Osteoblast (primary cell): ENCODE measurements at places on chromosomes 6 and 20.

DNA sequence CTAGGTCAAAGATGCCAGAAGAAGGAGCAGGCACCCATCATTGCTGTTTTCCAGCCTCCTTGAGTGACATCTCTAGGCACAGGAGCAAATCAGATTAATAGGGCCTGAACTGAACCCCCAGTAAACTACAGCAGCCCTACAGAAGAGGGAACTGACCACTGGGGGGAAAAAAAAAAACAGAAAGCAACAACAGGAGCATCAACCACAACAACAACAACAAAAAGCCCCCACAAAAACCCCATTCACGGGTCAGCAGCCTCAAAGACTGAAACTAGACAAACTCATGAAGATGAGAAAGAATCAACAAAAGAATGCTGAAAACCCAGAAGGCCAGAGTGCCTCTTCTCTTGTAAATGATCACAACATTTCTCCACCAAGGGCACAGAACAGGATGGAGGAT lies 537.4 kb upstream of the BTBD3 start:
- no peak for DNase-seq

- peak; percentile 58 for DNase-seq
These were observed 46.7 kb downstream of the MARCKS start for GRCh38 chr6:113903666-113904330.

- DNase-seq = no peak
These were observed 815.5 kb upstream of the SLC35B3 start for GRCh38 chr6:9250852-9251251.

DNA sequence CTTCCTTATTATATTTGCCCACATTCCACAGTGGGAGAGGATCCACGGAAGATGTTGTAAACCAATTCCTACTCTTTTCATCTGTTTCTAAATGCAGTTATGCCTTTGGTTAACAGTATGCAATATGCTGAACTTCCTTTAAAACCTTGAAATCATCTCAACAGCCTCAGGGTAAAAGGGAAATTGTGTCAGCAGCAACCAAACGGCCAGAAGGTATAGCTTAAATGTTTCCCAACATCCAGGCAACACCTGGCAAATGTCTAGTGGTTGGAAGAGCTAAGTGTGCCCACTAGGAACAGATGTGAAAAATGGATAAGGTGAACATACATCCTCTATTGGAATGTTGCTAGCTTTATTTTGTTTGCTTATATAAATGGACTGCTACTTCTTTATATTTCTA lies 164.8 kb downstream of the FAXC start:
- DNase-seq = no peak

DNA sequence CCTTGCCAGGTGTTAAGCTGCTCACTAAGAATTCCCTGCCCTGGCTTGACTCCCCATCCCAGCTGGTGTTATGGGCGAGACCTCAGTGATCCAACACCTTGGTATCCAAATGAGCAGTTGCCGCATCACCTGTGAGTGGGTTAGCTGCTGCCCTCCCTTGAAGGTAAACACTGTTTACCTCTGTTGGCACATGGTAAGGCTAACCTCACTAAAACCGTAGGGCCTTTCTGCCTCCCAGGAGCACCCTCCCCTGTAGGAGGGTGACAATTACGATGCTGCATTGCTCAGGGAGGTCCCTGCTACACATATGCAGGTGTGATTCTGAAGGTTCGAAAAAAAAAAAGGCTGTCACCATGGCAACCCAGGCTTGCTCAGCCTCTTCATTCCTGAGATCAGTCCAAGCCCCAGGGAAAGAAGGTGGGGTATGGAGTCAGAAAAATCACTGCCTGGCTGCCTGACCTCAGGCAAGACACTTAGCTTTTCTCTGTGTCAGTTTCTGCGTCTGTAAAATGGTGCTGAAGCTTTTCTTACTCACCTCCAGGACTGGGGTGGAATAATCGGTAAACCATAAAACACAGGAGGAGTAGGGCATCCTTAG lies 19.5 kb downstream of the PNPLA1 start:
- DNase-seq = no peak

DNA sequence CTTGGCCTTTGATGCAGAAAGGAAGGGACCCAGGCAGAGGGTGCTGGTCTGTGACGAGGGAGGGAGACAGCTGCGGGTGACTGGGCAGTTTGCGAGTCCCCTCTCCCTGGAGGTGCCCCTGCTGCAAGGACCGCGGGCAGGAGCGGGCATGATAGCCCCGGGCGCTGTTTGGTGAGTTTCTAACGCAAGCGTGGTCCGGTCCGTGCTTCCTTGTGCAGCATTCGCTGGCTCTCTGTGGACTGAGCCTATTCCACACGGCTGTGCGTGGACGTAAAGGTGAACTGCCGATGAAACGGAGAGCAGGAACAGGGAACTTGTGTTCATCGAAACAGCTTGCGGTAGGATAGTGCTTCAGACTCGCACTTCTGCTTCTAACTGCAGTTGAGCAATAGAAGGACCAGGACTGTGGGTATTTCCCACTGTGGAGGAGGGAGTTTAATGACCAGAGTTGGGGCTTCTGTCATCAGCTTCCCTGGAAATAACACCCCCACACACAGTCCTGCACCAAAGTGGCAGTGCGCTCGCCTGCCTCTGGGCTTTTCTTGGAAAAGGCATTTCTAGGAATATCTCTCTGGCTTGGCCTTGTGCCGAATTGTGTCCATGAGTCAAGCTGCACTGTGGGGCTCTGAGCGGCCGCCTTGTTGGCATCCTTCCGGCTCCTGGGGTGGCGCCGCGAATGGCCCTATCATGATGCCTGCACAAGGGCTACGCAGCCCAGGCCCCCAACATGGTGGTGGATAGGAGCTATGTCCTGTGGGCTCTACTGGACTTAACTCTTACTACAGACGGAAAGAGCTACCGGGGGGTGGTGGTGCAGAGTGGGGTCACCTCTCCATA lies 48.9 kb downstream of the DUSP22 start:
- no peak for DNase-seq

GRCh38 chr6:15881150-15881549 lies 218.3 kb upstream of the DTNBP1 start:
- DNase-seq = no peak

DNA sequence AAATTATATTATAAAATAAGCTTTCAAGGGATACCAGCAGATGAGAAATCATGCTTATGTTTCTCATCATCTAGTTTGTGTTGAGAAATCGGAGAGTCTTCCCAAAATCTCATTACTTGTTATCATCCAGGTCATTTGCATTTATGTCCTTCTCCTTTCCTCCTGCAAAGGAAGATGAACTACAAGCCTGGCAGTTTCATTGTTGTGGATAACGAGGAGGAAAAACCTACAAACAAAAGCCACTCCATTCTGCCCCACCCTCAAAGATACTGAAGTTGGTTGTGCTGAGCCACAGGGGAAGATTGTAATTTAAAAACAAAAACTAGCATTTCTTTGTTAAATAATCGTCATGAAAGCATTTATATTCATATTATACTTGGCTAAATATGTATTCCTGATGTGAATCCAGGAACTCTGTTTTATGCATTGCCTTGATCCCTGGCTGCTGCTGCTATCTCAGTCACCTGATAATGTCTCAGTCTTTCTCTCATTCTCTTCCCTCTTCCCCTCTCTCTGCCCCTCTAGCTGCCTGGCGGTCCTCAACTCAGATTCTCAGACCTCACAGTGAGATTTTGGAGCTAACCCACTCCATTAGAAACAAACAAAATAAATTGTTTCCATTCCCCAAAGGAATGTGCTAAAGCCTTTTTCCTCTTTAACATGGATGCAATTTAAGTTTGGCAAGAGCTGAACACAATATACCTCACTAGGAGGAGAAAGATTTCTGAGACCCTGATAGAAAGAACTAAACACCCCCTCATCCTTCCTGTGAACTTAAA lies 185.3 kb downstream of the ADAT2 start:
- no peak for DNase-seq

DNA sequence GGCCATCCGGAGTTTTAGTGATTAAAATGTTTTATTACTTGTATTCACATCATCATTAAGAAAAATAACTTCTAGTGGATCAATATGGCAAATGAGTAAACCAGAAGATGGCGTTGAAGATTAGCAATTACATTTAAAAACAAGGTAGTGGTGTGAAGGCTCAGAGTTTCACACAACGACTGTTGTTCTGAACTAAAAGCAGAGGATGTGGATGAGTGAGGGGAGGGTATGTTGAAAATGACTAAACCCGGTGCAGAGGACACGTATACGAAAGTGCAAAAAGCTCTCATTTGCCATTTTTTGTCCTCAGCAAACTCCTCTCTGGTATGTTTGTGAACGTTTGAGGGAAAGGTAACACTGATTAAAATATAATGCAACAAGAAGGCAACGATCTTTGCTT lies 1.9 kb upstream of the IRF4 start:
- DNase-seq = peak; percentile 83

DNA sequence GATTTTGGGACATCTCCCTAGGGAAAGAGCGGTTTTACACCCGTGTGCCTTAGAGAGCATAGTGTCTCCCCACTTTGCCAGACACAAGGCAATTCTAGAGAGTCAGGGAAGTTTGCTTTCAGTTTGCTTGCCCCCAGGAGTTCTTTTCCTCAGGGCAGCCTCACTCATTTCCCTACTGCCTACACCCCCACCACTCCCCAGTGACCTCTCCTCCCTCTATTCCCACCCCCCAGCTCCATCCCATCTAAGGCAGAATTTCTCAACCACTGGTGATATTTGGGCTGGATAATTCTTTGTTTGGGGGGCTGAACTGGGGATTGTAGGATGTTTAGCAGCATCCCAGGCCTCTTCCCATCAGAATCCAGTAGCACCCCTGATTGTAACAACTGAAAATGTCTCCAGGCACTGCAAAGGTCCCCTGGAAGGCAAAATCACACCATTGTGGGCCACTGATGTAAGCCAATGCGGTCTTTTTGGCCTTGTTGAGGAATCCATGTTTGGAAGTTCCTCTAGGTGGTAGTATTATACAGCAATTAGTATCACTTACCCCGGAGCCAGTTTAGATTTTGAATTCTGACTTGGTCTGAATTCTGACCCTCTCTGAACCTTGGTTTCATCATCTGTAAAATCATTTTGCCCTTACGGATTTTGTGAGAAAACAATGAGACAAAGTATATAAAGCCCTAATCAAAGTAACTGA lies 1.3 kb downstream of the EPPIN start:
- DNase-seq = peak; percentile 10

DNA sequence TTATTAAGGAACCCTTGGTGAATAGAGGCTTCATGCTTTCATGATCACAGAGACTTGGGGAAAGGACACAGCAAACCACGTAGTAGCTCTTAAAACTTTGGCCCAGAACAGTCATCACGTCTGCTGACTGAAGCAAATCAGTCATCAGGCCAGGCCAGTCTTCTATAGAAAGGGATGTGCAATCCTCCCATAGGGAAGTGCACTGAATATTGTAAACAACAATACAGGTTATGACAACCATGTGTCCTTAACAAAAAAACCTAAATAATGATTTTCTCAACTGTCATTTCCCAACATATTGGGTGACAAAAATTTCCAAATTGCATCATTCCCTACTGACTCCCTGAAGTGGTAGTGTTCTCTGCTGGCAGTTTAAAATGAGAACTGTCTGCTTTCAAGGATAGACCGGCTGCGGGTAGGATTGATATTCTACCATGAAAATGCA lies 388.2 kb upstream of the CITED2 start:
- DNase-seq = no peak

DNA sequence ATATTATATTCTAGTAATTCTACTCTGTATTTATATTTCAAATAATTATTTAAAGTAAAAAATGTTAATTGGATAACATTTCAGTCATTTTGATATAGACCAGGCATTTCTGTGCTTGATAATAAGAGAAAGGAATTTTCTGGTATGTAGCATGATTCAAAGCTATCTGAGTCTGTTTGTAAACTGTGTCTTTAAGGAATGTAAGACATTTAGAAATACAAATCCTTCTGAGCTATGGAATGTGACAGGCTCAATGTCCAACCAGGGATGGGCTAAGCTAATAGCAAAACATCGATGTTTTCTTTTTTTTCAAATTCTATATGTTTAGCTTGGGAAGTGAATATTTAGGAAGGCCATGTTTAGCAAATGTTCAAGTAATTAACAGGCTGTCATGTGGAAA lies 41.5 kb upstream of the FAM83B start:
- no peak for DNase-seq

GRCh38 chr6:70956191-70956450 lies 739 bp downstream of the B3GAT2 start:
- no peak for DNase-seq

- no peak for DNase-seq
These were observed 20.4 kb upstream of the BMP2 start for GRCh38 chr20:6746901-6747609.

- no peak for DNase-seq
These were observed 59.3 kb upstream of the ZNF217 start for GRCh38 chr20:53652859-53653517.

GRCh38 chr6:53486679-53487078 lies 58.2 kb downstream of the GCLC start:
- no peak for DNase-seq

DNA sequence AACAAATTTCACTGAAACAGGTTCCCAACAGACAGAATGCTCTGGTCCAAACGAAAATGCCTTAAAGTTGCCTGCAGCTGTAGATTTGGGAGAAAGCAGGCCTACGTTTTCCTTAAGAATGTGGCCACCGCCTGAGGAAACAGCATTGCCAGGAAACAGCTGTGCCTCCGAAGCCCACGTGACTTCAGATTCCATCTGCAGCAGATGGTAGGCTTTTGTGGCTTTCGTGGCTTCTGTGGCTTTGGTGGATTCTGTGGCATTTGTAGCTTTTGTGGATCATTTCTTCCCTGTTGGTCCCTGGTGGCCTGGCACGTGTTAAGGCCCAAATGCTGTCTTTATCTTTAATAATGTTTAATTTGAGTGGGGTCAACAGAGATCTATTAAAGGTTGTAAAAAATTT lies 222.9 kb downstream of the TTLL2 start:
- no peak for DNase-seq

GRCh38 chr6:53680489-53680888 lies 14.9 kb upstream of the KLHL31 start:
- no peak for DNase-seq

GRCh38 chr6:70889270-70889669 lies 67.6 kb downstream of the B3GAT2 start:
- DNase-seq = no peak

GRCh38 chr20:62165762-62166399 lies 16.9 kb upstream of the MTG2 start:
- DNase-seq = peak; percentile 92

GRCh38 chr6:74409447-74409846 lies 713.4 kb downstream of the CD109 start:
- no peak for DNase-seq
